Stimulated activated naive CD8-positive, alpha-beta T cell treated with anti-CD3 and anti-CD28 coated beads, Interleukin-15, Interleukin-2, amounts not matched to agents 100 U/mL and 50 U/mL, for 24 hours (primary cell): ENCODE measurements at places on chromosomes 12 and 14.
A peak's percentile ranks its signal among the peaks of the same experiment; 100 is the strongest.

DNA sequence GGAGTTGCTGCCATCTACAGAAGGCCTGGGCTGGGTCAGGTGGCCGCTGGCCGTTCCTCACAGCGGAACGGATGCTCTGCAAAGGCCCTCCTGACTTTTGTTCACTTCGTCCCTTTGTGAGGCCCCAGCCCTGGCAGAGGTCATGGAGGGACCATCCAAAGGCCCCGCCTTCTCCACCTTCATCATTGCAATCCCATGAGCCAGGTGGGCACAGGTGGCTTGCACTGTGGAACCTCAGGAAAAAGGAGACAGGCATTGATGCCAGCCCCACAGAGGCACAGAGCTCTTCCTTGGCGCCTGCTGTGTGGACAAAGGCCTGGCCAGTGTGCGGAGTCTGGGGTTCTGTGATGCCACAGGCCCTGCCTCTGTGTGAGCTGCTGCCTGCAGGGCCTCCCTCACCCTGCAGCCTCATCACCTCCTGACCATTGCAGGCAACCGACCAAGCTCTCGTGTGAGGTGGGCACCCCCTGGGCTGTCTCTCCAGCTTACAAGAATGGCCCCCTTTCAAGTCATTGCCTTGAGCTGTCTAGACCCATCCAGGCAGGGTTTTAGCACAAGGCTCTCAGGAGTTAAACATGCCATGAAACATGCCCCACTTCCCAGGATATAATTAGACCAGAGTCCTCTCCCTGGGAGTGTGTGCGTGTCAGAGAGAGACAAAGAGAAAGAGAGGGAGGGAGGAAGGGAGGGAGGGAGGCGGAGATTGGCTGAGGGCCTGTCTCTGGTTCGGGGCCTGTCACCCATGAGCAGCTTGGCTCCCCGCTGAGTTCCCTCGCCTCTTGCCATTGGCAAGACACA, 19.3 kb downstream of the NFKBIA start:
- DNase-seq, result no peak

DNA sequence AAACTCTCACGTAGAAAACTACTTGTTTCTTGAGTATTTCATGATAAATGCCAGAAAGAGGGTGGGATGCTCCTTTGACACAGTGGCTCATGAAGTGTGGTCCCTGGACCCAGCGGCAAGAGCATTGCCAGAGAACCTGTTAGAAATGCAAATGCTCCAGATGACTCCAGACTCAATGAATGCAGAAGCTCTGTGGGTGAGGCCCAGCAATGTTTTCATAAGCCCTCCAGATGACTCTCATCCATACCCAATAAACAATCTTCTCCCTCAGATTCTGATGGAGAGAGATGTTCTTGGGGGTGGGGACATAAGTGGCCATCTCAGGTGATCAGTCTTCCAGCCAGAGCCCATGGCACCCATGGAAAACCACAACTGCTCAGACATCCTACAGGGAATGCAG, 88.9 kb downstream of the SMOC1 start:
- DNase-seq, result no peak

DNA sequence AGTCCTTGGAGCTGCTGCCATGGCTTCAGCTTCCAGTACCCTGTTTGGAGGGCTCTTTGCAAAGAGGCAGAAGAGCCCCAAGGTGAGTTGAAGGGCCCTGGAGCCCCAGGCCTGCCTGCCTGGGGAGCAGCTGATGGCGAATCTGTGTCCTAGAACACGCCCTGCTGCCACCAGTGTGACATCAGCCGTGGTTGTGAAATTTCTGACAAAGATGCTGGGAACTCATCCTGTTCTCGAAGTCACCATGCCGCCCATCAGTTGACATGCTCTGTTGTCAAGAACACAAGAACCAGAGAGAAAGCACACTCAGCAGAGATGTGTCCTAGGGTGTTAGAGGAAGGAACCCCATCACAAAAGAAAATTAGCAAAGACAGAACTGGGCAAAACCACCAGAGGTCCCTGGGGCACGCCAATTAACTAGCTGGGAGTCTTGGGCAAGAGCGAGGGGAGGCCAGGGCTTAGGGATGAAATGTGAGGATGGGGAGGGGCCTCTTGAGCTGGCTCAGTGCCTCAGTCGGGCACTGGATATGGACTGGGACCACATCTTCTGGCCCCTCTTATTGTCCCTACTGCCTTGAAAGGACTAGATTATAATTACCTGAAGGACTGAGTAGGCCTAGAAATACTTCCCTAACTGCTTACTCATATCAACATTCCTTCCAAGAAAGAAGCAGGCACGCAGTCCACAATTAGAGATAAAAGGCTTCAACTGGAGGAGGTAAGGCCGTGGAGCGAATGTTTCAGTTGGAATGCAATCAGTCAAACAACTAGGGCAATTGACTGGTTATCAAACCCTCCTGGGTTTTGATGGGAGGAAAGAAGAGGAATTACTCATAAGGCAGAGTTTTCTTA, 163.1 kb downstream of the CACNA1C start:
- no peak for DNase-seq

DNA sequence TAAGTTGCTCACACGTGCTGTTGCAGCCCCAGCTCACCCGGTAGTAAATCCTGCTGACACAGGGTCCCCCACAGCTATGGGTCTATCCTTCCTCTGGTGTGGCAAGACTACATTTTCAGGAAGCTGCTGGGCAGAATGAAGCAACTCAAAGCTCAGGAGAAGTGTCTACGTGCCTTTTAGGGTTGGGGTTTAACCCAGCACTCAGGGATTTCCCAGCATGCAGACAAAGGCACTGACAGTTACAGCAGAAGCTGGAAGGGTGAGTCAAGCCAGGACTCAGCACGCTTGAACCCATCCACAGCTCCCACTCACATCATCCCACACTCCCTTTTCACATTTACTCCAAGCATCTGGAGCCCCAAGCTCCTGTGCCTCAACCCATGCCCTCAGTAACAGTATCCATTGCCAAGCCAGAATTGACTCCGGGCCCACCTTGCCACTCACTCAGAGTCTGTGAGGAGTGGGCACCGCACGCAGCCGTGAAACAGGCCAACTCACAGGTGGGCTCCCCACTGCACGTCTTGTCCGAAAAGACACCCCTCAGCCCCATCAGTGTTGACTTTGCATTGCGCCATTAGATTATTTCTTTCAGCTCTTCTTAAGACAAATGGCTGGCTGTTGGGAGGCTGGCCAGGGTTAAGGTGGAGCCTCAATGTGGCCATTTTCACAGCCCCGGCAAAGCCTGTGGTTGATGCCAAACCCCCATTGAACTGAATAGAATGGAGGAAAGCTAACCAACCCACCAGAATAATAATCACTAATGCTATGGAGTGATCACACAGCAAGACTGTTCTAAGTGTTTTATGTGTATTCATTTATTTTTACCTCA, 59.6 kb downstream of the ZFP36L1 start:
- peak; percentile 57 for DNase-seq

GRCh38 chr14:53663709-53664108, 292.9 kb downstream of the BMP4 start:
- DNase-seq, result no peak

DNA sequence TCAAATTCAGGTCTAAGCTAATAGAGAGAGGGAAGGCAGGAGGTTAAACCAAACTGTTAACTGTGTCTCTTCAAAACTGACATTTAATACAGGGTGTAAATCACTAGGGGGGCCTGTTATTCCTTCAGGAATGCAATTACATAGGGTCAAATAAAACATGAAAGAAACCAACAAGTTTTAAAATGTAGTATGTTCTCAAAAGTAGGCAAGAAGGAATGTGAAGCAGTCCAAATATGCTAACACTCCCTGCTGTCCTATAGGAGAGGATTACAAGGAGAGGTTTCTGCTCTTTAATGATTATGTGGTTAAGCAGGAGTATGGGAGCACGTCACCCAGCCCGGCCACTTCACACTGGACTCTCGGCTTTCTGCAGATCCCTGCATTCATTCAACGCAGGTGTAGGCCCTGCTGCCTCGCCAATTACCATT, 42.5 kb upstream of the BMP4 start:
- DNase-seq, result no peak

GRCh38 chr12:30806989-30807694, 52.4 kb upstream of the CAPRIN2 start:
- no peak for DNase-seq

DNA sequence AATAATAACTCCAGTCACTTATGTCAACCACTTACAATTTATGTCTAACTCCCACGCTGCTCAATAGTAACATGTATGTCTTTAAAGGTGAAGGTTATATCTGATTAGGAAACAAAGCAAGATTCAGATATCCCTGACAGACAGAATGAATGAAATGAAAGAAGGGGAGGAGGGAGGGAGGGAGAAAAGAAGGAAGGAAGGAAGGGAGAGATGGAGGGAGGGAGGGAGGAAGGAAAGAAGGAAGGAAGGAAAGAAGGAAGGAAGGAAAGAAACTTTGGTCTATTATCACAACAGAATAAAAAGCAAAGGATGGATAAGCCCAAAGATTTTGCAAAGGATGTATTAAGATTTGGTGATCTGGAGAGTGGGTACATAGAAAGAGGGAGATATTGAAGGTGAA, 433.3 kb downstream of the PRKD1 start:
- DNase-seq, result no peak

DNA sequence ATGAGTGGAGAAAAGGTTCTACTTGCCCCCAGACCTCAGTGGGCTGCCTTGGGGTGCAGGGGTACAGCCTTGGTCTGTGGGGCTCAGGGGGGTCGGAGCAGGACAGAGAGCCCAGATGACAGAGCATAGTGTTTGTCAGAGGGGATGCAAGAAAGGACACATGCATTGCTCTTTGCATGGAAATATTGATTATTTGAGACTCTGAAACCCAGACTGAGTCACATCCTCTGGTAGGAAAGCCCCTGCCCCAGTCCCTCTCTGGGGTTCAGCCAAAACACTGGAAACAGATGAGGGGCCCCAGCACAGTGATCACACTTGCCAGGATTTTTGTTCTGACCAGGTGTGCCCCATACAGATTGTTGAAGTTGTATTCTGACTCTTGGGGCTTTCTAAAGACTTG, 1094.4 kb downstream of the BCL11B start:
- peak; percentile 72 for DNase-seq

DNA sequence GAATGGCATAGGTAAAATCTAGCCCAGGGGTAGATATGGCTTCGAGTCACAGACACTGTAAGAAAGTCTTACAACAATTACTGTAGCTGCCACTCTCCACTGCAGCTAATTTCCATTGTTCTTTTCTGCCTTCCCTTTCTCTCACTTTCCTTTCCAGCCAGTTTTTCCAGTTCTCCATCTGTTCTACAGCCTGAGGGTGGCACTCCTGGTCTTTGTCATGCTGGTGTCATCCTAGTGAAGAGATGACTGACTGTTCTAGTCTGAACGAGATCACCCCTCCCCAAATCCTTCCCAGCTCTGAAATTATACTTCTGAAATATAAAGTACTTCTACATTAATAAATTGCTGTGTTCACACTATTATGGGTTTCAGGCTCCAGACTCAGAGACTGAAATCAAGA, 74.2 kb upstream of the CSRP2 start:
- DNase-seq, result no peak

DNA sequence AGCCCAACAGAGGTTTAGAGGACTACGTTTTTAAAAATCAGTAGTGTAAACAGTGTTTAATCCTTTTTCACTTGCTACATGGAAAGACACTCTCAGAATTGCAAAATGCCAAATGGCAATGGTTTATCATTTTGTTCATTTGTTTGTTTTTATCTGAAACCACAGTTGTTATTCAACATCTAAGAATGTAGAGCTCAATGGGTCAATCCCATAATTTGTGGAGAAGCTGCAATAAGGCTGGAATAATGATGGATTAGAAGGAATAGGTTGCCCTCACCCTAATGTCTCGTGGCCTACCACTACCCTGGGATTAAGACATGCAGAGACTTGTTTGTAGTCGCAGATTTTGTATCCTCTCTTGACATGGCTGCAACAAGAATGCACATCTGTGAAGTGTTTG, 115.7 kb downstream of the LLPH start:
- no peak for DNase-seq

- DNase-seq, result no peak
Observed at GRCh38 chr12:115623764-115624334, 653.6 kb downstream of the MED13L start.

GRCh38 chr12:103422328-103422727, 73.4 kb downstream of the C12orf42 start:
- DNase-seq, result no peak

GRCh38 chr12:67425394-67425793, 156.2 kb downstream of the CAND1 start:
- no peak for DNase-seq

GRCh38 chr12:69062621-69063237, 129.8 kb upstream of the CPM start:
- no peak for DNase-seq

DNA sequence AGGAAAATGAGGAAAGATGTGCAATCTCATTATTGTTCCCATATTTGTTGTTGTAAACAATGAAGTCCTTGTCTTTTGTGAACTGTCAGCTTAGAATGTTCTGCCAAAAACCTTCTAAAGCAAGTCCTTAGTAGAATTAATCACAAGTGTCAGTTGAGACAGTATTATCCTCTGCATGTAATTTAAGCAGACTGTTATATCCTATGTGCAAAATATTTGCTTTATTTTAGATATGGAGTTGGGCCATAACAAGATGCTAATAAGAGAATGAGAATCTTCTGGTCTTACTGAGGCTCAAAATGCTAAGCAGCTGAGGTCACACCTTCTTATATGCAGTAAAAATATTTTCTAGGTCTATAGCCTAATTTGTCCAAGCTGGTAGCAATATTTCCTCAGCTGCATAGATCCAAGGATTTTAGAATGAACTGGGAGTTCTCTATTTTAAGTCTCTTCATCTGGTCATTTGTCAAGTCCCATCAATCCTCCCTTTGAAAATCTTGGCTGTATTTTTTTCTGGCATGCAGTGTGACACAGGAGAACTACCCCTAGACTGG, 222.3 kb upstream of the NAV3 start:
- DNase-seq, result no peak

- no peak for DNase-seq
Observed at GRCh38 chr14:75675265-75675960, 14.4 kb downstream of the TTLL5 start.

GRCh38 chr14:74649673-74650072, 37.6 kb upstream of the LTBP2 start:
- no peak for DNase-seq

DNA sequence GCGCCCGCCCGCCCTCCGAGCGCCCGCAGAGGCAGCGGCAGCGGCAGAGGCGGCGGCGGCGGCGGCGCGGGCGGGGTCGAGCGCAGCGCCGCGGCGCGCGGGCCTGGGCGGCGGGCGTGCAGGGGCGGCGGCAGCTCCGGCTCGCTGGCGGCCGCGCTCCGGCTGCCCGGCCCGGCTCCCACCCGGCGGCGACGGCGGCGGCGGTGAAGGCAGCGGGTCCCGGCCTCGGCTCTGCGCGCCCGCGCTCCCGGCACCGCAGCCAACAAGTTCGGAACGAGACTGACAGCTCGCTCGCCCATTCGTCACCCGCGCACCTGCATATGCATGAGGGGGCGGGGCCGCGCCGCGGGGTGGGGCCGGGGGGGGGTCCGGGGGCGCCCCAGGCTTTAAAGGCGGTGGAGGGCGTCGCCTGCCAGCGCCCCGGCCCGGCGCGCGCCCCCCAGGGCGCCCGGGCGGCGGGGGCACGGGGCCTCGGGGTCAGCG, at the start of gene JAG2:
JAG2 (minus strand) TSS at position 281 of the 483 bp plus-strand sequence. CDS start 356 bp downstream, outside the sequence.
- peak; percentile 55 for DNase-seq
